Body of pancreas (tissue), 4 donors: ENCODE measurements at places on chromosomes 16 and 17. TPM values are rescaled to one million over a fixed set of nuclear protein-coding genes. Genes with fewer than 3 reads are reported as not detected.

GRCh38 chr16:11250091-11250785 lies 5.8 kb downstream of the SOCS1 start:
- no peak overlapping the region for H3K27ac ChIP-seq
- H3K36me3 ChIP-seq, result no peaks in the 10 kb centered on the region
- H3K27me3 ChIP-seq, result no peaks in the 10 kb centered on the region

GRCh38 chr17:19494961-19495806 lies 38.5 kb upstream of the SLC47A1 start:
- H3K4me1 ChIP-seq, result no peaks in the 10 kb centered on the region
- no peaks in the 10 kb centered on the region for H3K27me3 ChIP-seq
- no peak for DNase-seq
- H3K4me3 ChIP-seq, result no peak overlapping the region

DNA sequence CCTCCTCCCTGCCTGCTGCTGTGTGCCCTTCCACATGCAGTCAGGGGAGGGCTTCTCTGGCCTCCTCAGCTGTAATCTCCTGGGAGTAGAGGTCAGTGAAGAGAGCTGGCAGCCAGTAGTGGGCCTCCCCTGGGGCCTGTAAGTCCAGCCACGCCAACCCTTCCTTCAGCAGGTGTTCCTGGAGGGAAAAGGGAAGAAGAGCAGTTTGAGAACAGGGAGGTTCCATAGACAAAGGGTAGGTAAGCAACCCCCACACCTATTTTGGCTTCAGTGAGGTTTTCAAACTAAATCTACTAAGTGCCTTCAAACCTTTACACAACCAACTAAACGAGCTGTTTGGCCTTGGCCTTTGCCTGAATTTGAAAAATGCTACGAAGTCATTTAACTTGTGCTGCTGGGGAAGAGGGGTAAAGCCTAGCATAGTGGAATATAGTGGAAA lies 14.2 kb downstream of the SNF8 start:
- no peak for DNase-seq
- H3K27me3 ChIP-seq, result no peaks in the 10 kb centered on the region
- H3K4me1 ChIP-seq, result peaks cover 6% of the 10 kb centered on the region
- no peak overlapping the region for H3K4me3 ChIP-seq
- no peak overlapping the region for H3K27ac ChIP-seq

Gene NEUROD2
- not detected for total RNA-seq

GRCh38 chr17:74187761-74188160 lies 15.7 kb upstream of the RPL38 start:
- no peaks in the 10 kb centered on the region for H3K27me3 ChIP-seq
- no peaks in the 10 kb centered on the region for H3K36me3 ChIP-seq
